ENCODE measurements at places on chromosomes 5 and 9.

DNA sequence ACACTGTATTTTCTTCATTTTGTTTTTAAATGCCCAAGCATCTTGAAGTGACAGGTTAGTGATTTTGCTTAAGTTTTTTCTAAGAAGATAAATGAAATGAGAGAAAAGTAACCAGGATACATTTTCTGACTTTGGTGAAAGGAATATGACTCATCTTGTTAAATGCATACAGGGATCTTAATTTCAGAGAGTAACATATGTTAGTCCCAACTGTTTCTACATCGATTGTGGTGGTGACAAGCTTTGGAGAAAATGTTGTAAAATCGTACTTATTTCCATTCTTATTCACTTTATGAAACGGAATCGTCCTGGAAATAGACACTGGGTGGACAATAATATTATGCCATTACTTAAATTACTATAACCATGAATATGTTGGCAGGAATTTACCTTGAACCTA lies 107.5 kb downstream of the KCNN2 start:
- DNase-seq, result no peak

DNA sequence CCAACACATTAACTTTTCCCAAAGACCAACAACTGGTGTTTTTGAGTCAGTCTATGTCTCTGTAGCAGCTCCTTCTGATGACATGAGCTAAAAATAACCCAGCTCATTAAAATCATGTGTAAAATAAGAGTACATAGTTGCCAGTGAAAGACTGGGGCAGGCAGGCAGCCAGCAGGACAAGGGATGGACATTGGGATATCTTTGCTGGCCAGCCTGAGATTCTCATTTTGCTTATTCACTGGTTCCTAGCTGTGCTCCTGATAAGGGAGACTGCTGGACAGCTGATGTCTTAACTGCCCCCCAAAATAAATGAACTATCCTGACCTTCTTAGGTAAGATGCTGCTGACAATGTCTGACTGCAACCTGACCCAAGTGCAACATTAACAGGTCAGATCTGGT lies 33.9 kb downstream of the EPB41L4B start:
- no peak for DNase-seq

DNA sequence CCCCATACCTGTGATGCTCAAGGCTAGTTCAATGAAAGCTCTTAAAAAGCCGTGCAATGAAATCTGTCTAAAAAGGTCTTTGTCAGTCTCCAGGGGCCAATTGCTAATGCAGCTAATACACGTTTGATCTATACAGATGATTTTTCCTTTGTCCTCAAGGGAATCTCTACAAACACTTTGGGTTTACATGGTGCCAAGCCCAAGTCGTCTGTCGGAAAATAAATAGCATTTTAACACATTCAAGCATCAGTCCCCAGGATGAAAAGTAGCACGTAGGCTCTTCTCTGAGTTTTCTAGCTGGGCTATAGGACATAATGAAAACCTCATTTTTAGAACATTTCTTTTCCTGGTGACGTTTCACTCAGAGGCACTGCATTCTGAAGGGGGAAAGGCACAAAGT lies 477.4 kb upstream of the WWC1 start:
- no peak for DNase-seq

- no peak for DNase-seq
These were observed 20.1 kb downstream of the ZNF462 start for GRCh38 chr9:106883030-106883429.

DNA sequence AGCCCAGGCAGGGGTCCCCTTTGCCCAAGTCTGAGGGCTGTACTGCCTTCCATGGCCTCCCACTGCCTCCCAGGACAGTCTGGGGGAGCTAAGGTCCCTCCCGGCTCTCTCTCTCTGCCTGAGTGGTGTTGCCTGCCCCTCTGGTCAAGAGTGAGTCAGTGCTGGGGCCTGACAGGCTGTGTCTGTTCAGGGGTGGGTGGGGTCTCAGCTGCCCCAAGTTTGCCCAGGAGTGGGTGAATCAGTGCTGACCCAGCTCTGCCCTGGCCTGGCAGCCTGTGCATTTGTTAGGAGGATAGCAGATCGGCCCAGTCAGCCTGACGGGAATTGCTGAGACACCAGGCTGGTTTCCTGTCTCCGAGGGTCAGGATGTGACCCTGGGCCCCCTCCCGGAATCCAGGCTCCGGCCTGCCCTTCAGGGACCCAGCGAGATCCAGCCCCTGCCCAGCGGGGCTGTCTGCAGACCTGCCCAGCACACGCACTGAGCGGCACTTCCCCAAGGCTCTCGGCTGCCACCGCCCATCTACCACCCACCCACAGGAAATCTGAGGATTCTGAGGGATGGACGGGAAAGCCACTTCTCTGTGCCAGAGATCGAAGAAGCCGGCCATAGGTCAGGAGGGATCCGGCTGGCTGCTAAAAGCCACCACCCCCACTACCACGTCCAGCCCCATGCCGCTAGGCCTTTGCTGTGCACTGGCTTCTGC lies 15.9 kb downstream of the ENG start:
- DNase-seq, result no peak

DNA sequence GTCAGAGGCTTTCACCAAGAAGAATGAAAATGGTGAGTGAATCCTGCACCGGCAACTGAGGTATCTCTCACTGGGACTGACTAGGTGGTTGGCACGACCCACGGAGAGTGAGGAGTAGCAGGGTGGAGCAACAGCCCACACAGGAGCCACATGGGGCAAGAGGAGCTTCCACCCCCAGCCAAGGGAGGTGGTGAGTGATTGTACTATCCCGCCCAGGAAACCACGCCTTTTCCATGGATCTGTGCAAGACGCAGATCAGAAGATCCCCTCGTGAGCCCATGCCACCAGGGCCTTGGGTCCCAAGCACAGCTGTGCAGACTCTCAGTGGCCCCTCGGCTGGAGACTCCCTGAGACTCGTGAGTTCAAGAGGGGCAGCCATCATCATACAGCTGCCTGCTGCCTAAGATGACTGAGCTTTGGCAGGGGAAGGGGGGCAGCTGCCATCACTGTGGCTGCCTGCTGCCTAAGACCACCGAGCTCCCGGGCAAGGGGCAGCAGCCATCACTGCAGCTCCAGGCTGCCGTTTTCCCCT lies 229.5 kb downstream of the AP3B1 start:
- DNase-seq, result no peak

- no peak for DNase-seq
These were observed 23.5 kb upstream of the ADCY2 start for GRCh38 chr5:7372399-7372798.

DNA sequence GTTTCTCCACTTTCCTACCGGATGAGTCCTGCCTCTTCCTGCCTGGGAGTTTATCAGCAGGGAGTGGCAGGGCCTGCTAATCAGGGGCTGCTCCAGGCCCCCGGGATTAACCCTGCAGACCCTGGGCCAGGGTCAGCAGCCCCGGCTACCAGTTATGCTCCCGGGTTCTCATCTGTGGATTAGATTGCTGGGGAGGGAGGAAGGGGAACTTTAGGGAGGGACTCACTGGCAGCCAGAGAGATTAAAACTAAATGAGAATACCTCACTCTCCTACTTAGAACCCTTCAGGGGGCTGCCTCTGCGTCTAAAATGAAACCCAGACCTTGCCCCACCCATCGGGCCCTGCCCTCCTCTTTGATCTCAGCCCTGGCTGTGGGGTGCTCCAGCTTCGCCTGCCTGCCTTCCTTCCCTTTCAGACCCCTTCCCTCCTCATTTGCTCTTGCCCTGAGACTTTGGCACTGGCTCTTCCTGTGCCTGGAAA lies 130.5 kb upstream of the HAND1 start:
- no peak for DNase-seq

GRCh38 chr5:102589661-102590060 lies 90.9 kb upstream of the SLCO6A1 start:
- DNase-seq, result no peak

DNA sequence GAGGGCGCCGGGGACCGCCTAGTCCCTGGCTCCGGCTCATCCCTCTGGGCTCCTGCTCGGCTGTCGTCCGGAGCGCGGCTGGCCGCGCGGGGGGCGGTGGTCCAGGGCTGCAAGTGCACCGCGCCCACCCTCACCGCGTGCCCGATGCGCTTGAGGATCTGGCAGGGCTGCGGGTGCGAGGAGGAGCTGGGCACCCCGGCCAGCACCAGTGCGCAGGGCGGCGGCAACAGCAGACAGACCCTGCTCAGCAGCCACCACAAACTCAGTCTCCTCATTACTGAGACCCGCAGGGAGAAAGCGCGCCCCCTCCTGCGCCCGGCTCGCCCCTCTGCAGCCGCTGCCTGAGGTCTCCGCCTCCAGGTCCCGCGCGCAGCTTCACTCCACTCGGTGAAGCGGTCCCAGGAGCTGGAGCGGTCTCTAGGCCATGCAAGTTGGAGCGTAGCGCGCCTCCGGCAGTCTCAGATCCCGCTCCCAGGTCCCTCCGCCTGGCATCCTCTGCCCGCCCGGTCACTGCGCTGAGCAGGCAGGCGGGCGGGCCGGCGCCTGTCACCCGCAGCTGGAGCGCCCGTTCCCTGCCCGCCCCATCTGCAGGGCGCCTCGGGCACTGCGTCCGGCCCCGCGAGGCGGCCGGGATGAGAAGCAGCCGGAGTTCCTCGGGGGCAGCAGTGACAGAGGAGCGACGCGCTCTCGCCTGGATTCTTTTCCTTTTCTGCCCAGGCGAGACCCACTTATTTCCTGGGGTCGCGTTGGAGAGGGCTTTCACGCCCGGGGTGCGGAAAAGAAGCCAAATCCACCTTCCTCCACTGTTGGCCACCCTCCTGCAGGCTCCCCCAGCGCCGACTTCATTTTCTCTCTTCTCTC lies 512 bp downstream of the GRIN3A start:
- DNase-seq, result no peak

- DNase-seq, result no peak
These were observed 125.9 kb downstream of the GADD45G start for GRCh38 chr9:89730715-89731114.

DNA sequence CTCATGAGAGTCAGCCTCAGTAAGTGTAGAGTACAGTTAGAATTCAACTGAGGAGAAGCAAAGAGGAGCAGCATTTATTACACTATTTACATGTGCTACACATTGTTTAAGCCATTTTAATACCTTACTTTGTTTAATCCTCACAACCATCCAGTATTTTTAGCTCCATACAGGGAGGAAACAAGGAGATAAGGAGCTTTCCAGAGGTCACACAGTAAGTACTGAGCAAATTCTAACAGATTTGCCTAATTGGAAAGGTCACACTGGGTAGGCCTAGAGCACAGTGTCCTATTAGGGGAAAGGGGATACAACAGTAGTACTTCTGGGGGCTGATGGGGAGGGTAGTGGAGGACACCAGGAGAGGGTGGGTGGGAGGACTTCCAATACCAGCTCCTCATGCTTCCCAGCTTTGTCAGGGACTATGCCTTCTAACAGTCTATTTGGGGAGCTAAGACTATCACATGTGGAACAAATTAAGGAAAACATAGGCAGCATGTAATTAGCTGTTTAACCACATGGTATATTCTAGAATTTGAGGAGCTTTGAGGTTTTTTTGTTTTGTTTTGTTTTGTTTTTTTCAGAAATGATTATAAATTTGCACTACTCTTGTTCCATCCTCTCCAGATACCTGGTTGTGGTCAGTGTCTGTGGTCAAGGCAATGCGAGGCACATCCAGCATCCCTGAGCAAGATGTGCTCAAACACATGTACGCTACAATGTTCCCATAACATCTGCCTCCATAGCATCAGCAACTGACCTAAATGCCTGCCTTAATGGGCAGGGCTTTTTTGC lies 96.0 kb upstream of the SLC12A2 start:
- no peak for DNase-seq

DNA sequence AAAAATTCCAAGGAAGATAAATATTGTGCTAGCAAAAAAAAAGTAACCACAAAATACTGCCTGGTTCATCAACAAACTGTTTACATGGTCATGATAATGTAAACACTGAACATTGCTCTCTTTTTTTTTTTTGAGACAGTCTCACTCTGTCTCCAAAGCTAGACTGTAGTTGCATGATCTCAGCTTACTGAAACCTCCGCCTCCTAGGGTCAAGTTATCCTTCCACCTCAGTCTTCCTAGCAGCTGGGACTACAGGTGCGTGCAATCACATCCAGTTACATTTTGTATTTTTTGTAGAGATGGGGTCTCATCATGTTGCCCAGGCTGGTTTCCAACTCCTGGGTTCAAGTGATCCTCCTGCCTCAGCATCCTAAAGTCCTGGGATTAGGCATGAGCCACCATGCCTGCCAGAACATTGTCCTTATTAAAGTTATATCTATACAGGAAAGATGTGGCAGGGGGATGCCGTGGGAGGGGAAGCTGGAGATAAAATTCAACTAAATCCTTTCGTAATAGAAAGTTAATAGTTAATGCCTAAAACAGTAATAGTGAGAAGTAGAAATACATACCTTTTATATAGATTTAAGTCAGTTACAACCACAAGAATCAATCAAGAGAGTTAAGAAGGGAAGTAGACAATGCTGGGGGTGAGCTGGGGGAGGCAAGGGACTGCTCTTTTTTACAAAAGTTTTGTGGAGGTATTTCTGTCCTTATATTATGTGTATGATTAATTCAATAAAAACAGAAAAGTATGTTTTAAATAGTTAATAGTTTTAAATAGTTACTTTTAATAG lies 52.3 kb downstream of the RGMB start:
- no peak for DNase-seq

GRCh38 chr5:109718632-109719031 lies 28.9 kb downstream of the MAN2A1 start:
- no peak for DNase-seq

- no peak for DNase-seq
These were observed 57.1 kb downstream of the BARX1 start for GRCh38 chr9:93898026-93898425.

DNA sequence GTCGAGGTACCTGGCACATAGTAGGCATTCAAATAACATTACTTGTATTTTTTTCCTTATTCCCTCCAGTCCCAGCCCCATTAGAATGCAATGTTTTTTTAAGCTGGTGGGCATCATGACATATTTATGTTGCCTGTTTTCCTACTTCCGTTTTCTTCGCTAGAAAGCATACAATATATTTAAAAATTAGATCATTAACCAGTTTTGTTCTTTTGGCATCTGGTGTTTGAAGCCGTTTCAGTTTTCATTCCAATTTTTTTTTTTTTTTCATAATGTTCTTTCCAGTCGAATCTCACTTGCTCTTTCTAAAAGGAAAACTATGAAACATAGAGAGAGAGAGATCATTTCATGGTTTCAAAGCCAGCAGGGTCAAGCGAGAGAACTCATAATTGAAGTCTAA lies 228.3 kb upstream of the C9orf72 start:
- DNase-seq, result no peak

GRCh38 chr5:153661897-153662296 lies 171.4 kb downstream of the GRIA1 start:
- DNase-seq, result no peak

- no peak for DNase-seq
These were observed 242.3 kb downstream of the NSG2 start for GRCh38 chr5:174287761-174288160.

GRCh38 chr5:60332244-60333004 lies 367.5 kb downstream of the DEPDC1B start:
- DNase-seq, result no peak

- no peak for DNase-seq
These were observed 130.9 kb upstream of the NUDT12 start for GRCh38 chr5:103693517-103693916.

DNA sequence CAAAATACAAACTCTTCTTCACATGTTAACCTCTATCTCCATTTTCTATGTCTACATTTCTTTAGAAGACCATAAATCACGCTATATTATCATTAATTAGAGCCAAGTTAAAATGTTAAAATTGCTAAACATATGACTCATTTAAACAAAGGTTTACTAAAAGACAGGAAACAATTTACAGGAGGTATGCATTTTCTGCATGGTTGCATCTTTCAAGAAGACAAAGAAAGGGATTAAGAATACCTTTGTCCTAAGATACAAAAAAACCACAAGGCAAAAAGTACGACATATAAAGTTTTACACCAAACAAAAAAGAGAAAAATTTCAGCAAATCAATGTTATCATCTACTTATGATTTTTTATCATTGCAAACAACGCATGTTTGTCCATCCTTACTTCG lies 324.4 kb downstream of the PDE4D start:
- DNase-seq, result no peak

GRCh38 chr5:145855763-145856267 lies 17.0 kb downstream of the GRXCR2 start:
- DNase-seq, result no peak

Measured in AML-193 (cell line).